ENCODE measurements at places on chromosomes 7 and 10.

GRCh38 chr7:148572067-148572522, 18.5 kb upstream of the C7orf33 start:
- DNase-seq, result no peak

DNA sequence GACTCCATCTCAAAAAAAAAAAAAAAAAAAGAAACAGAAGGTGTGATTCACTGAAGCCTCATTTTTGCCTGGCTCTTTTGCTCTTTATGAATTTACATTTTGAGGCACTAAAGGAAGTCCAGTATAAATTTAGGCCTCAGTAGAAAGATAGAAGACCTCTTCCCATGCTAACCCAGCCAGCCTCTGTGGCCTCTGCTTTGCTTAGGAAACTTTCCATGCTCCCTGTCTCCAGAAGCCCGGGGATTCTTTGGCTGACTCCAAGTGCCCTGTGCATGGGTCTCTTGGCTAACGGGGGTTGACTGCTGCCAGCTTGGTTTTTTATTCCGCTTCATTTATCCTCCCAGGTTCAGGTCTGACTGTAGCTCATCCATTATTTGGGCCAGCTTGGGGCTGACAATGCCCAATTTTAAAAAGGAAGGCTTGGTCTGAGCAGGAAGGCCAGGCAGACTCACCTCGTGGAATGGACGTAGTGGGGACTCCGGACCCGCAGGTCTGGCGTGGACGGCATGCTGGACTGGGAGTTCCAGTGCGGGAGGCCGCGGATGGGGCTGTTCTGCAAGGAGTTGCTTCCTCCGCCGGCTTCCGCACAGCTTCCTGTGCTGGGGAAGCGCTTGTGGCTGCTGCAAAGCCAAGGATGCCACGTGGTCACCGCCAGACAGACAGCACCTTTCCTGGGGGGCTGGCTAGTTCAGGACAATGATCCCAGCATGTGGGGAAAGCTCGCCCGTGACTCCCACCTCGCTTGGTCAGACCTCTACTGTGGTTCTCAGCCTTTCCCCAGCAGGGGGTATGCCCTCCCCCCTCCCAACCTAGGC, 72.3 kb downstream of the PRPF18 start:
- DNase-seq, result no peak

- no peak for DNase-seq
Observed at GRCh38 chr10:131806146-131806545, 94.7 kb upstream of the PPP2R2D start.

DNA sequence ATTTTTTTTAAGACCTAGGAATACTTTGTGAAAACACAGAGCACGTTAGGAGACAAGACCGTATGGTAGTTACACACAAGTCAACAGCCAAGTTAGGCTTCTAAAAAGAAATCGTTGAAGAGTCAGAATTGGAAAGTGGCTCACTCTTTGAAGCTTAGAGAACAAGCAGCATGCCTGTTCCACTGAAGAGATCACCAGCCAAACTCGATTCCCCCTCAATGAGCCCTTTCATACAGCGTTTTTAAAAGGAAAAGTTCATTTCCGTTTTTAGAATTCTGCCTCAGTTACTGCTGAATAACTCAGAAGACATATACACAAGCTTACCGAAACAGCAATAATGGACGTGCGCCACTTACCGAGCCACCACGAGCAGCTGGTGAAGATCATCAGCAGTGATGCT, 41.0 kb downstream of the MCMBP start:
- DNase-seq, result no peak

- no peak for DNase-seq
Observed at GRCh38 chr7:47342296-47343060, 239.4 kb downstream of the TNS3 start.

DNA sequence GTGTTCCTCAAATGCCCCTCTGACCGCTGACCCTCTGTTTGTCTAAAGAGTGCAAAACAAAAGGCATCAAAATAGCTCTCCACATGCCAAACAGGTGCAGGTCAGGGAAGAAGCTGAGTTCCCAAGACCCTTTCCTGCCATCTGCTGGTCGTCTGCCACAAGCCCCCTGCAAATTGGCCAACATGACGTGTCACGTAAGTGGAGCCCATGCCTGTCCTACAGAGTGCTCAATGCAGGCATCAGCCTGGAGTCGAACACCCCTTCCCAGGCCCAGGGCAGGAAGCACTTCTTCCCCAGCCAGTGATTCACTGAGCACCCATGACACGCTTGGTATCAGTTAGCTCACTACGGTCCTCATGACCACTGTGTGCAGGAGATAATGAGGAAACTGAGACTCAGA, 14.1 kb downstream of the TMEM72 start:
- no peak for DNase-seq

GRCh38 chr7:142803901-142804300, 33.1 kb downstream of the PRSS2 start:
- DNase-seq, result no peak
